ENCODE measurements at places on chromosomes 2 and 18.

- no peak for DNase-seq
Observed at GRCh38 chr2:60298006-60298696, 255.3 kb downstream of the BCL11A start.

GRCh38 chr18:10526561-10526949 lies 728 bp downstream of the NAPG start:
- DNase-seq: no peak

- DNase-seq: no peak
Observed at GRCh38 chr18:72107647-72108383, 436.3 kb downstream of the CBLN2 start.

DNA sequence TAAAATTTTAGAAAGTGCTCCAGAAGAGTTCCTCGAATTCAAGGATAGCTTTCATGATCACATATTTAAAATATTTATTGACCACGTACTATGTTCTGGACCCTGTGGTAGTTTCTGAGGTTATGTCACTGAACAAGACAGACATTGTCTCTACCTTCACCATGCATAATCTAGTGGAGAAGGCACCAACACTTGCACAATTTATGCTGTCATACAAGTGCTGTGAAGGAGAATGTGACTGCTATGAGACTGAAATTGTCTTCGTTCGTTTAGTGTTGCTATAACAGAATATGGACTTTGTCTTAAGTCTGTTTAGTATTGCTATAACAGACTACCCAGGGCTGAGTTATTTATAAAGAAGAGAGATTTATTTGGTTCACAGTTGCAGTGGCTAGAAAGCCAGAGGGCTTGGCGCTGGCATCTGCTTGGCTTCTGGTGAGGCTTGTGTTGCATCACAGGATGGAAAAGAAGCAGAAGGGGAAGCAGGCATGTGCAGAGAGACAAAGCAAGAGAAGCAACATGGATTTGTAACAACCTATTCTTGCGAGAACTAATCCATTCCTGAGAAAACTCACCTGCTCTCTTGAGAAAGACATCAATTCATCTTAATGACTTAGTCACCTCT lies 50.0 kb upstream of the RFX8 start:
- DNase-seq: no peak

- no peak for DNase-seq
Observed at GRCh38 chr18:44423814-44424644, 256.7 kb upstream of the SETBP1 start.

DNA sequence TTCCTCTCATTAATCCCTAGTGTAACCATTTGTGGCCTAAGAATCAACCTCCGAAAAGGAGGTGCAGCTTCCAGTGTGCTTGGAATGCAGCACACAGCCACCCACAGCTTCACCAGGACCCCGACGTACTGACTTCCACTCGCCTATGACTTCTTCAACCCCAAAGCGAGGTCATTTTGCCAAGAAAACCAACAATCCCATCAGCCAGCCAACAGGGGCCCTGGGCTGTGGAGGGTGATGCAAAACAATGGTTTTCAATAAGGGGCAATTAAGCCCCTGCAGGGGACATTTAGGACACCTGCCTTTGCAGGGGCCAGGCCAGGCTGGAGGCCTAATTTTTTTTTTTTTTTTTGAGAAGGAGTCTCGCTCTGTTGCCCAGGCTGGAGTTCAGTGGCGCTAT lies 158.1 kb upstream of the SKOR2 start:
- no peak for DNase-seq

DNA sequence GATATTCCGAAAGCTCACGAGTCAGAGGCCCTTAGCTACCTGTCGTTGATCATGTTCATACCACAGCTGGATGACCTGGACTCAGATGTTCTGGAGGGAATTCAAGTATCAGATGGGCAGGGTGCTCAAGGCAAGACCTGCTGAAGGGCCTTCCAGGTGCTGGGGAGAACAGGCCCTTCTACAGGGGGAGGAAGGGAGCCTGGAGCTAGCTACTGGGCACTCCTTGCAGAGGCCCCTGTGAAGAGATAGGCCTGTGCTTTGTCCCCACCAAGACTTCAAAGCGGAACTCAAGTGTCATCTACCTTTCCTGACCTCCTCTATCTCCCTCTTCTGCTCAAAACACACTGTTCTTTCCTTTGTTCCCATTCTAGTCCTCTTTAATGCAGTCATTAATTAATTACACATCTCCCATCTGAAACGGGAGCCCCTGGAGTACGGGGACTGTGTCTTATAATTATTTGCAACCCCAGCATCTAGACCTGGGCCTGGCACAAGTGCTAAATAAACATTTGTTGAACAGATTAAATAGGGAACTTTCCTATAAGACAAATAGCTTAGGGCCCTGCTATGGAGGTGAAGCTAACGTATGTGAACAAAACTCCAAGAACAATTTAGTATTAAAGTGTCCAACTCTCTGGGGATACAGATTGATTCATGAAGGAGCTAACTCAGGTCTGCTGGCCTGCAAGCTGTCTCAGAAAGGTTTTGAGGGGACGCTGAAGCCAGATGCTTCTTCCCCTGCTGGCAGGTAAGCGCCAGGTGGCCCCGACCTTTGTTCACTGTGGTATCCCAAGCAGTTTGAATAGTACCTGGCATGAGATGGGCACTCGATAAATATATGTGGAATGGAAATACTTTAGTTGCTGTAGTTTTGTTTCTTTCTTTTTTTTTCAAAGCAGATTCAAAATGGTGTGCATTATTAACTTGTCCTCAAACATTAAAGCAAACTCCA lies 22.0 kb downstream of the RHOB start:
- DNase-seq: no peak

DNA sequence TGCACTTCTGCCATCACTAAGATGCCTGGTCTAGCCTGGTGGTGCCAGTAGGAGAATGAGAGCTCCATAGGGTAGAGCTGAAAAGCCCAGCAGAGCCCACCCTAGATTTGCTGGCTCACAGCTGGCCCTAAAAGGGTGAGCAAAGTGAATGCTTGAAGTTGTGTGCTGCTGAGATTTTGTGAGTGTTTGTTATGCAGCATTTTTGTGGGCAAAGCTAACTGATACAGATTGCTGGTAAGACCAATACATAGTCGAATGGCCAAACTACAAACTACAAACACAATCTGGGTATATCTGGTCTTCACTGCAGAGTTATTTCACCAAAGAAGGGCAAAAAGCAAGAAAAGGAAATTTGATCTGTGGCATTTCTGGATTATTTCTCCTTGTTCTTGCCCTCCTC lies 7.1 kb upstream of the AGAP1 start:
- DNase-seq: no peak

- DNase-seq: no peak
Observed at GRCh38 chr2:207251573-207252192, 85.9 kb upstream of the KLF7 start.

DNA sequence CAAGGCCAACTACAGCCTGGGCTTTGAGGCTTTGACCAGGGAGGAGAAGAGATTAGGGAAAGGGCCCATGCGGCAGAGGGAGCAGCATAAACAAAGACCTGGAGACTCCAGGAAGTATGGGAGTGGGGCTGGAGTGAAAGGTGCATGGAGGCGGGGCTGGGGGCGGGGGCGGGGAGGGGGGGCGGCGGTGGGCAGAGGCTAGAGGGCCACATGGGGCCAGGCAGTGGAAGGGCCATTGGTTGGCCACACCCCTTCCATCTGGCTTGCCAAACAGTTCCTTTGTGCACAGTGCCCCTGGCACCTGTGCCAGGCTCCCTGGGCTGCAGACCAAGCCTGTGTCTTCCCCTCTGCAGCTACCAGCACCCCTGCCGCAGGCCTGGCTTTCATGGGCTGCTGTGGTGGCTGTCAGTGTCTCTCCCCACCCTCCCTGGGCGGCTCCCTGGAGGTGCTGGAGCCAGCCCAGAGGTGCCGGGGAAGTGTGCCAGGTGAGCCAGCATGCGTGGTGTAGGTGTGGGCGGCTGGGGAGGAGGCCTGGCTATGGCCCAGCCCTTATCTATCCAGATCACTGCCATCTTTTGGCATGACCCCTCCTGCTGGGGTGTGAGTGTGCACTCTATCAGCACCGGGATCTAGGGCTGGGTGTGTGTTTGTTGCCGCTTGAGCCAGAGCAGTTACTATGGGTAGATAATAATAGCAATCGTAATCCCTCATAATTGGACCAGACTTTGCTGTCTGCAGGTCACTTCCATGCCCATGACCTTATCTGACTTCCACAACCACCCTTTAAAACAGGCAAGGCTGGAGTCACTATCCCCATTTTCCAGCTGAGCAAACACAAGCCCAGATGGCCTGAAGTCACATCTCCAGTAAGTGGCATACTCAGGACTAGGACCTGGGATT lies 30.5 kb downstream of the DNMT3A start:
- no peak for DNase-seq

- no peak for DNase-seq
Observed at GRCh38 chr18:48408111-48408726, 964 bp downstream of the ZBTB7C start.

DNA sequence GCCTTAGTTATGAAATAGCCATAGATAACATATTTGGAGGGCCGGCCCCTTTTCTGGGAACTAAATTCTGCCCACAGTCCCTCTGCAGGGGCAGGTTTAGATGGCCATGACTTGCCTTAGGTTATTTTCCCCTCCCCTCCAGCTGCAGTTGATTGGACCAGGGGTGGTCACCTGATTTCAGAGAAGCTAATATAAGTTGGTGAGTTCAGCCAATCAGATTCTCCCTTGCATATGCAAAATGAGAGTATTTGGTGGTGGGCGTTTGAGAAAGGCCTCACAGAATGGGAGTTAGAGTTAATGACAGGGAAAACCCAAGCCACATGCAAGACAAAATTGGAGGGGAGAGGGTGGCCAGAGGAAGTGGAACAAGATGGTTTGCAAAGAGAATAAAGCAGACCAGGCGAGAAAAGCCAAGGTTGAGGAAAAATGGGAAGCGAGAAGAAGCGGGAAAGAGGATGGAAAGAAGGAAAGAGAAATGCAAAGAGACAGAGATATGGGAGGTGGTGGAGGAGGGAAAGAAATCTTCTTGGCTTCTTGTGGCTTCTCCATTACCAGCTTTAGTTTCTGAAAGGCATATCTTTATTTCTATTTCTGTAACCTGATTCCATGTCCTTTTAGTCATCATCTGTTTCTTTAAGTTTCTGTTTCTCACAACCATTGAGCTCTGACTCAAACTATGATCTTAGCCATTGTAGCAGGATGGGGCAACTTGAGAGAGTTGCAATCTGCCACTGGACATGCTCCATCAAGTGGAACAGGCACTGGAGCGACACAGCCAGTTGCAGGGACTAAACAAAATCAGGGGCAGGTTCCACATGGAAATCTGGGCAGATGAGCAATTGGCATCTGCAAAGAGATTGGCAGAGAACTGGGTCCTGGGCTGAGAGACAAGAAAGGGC lies 108.1 kb upstream of the SIX3 start:
- no peak for DNase-seq

- DNase-seq: no peak
Observed at GRCh38 chr2:174286172-174286571, 37.8 kb upstream of the OLA1 start.

DNA sequence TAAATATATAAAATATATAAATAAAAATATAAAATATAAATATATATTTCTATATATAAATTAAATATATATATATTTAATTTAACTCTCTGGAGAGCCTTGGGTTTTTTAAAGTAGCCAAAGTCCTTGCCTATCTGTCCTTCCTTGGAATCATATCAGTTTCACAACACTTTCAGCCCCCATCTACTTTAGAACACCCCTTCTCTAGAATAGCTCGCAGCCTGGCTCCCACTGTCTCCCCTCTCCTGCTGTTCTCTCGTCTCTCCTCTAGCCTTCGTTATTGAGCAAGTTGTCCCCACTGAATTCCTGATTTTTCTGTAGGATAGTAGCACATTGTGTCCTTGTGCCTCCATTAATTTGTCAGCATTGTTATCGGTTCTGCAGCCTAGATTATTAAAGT lies 677.0 kb downstream of the RNF144A start:
- no peak for DNase-seq

DNA sequence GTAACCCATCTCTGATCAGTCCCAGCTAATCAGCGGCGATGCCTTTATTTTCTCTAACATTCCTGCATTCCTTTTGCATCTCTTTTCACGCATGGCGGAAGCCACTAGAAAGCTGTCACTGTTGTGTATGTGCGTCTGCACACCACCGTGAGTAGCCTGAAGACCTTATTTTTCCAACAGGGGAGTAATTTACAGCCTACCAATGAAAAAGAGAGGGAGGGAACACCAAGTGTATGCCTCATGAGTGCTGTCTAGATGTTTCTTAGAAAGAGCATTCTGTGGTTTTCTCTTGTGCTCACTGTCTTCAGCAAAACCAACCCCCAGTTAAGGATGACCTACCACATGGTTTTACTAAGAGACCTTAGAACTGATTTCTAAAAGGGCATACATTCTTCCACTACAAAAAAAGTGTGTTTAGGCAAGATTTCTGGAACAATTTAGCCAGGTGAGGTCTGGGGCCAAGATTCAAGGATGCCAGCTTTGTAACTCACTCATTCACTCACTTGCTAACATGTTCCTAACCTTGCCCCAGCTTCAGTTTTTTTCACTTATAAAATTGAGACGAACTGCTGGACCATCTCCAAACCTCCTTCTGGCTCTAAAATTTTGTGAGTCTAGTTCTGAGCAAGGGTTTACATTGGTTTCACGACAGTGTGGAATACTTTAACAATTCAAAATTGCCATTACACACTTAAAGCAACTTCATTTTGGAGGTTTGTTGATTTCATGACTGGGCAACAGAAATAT lies 51.4 kb downstream of the BCL2 start:
- DNase-seq: no peak

DNA sequence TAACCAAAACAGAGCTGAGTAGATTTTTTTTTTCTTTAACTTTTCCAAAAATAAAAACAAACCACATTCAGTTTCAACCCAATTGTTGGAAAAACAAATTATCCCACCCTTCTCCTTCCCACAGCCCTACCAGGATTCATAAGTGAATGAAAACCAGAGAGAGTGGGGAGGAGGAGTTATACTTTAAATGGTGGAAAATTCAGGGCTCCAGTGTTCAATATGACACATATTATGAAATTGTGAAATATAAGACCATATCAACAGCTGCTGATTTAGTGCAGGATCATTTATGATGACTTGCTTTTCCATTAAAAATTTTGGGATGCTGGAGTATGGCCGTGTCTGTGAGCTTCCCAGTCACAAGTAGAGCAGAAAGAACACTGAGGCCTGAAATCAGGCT lies 26.7 kb downstream of the COLEC12 start:
- no peak for DNase-seq

DNA sequence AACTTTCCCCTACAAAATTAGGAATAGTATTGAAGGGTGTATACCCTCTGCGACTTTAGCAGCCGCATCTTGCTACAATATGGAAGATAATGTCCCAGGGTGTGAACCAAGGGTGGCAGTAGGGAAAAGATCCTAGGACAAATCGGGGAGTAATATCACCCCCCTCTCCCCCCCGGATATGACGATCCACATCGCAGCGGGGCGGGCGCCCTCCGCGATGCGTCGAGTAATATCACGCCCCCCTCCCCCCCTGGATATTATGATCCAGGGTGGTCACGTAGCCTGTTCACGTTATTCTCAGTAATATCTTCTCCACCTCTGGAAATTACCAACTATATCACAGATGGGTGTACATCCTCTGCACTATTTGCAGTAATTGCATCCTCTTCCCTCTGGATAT lies 82.9 kb downstream of the DAPL1 start:
- DNase-seq: no peak

GRCh38 chr18:61274416-61274960 lies 58.7 kb upstream of the CDH20 start:
- no peak for DNase-seq

Measured in natural killer cell (primary cell).